ENCODE measurements at places on chromosomes 6 and 20. TPM values are rescaled to one million over a fixed set of nuclear protein-coding genes. Genes with fewer than 3 reads are reported as not detected.

- H3K27me3 ChIP-seq = no peaks in the 10 kb centered on the region
- peaks cover 3% of the 10 kb centered on the region for H3K4me1 ChIP-seq
- no peak for DNase-seq
- H3K27ac ChIP-seq = no peak overlapping the region
- no peaks in the 10 kb centered on the region for H3K36me3 ChIP-seq
Observed at GRCh38 chr20:15619816-15620215, 953.4 kb downstream of the KIF16B start.

- no peak overlapping the region for H3K27ac ChIP-seq
- H3K4me3 ChIP-seq = no peak overlapping the region
- no peak for DNase-seq
- no peaks in the 10 kb centered on the region for H3K36me3 ChIP-seq
Observed at GRCh38 chr20:56153926-56154325, 94.6 kb upstream of the MC3R start.

DNA sequence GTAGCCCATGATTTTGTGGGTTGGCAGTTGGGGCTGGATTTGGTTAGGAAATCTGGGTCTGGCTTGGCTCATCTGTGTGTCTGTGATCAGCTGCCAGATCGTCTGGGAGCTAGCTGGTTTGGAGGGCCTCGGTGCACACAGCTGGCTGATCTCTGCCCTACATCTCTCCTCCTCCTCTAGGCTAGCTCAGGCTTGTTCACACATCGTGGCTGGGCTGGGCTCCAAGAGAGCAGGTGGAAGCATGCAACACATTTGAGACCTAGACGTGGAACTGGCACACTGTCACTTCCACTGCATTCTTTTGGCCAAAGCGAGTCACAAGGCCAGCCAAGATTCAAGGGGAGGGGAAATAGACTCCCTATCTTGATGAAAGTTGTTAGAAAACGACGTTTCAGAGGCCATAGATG is 15.9 kb downstream of the NDUFAF5 start:
- peaks cover 76% of the 10 kb centered on the region for H3K36me3 ChIP-seq
- DNase-seq = no peak
- H3K27ac ChIP-seq = no peak overlapping the region

The MEI4 gene
- total RNA-seq = 0.45 TPM

The SMLR1 gene
- 0.27 TPM for total RNA-seq

All from endodermal cell (in vitro differentiated cells).